ENCODE measurements at places on chromosomes 16 and 17.

DNA sequence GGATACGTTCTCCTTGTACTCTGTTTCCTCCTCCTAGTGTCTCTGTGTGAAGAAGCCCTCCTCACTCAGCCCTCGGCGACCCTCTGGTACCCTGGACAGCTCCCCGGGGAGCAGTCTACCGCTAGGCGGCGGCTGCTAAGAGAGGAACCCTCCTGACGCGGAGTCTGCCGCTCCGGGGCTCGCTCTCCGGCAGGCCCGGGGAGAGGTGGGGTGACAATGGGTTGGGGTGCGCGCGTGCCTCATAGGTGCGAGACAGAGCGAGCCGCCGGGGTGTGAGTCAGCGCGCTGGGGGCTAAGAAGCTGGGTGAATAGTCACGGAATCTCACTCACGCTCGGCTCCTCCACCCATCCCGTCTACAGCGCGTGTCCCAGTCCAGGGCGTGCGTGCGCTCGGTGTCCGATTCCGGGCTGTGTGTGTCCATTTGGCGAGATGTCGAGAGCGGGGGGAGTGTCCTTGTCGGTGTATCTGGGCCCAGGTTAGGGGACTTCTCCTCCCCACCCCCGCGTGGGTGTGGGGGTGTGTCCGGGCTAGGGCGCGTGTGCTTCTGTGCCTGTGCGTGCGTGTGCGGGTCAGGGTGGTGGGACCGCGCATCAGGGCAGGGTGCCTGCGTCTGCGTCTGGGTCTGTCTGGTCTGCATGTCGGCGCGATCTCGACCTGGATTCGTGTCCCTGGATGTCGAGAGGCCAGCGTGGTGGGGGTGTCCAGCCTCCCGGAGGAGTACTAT lies 577 bp upstream of the HS3ST2 start:
- no peak for DNase-seq

- DNase-seq: no peak
These were observed 82.4 kb downstream of the KCNJ2 start for GRCh38 chr17:70251706-70252105.

- no peak for DNase-seq
These were observed 54.2 kb downstream of the NDEL1 start for GRCh38 chr17:8489841-8490240.

GRCh38 chr16:30813821-30814189 lies 26.8 kb upstream of the ZNF629 start:
- DNase-seq: no peak

GRCh38 chr16:70396246-70396904 lies 42.5 kb downstream of the ST3GAL2 start:
- no peak for DNase-seq

DNA sequence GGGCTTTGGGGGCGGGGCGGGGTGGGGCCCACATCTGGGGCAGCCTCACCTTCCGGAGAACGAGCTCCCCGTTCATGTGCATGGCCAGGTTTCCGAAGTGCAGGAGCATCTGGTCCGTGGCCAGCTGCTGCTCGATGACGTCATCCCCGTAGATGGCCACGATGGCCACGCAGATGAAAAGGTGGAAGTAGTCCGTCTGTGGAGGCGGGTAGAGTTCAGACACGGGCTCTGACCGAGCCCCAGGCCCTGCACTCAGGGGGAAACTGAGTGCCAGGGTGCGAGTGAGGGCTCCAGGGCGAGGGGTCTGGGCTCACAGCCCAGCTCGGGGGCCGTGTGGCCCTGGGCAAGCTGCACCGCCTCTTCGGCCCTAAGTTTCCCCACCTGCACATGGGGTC lies 93.7 kb downstream of the TBC1D16 start:
- no peak for DNase-seq

- DNase-seq: no peak
These were observed 144.6 kb downstream of the FOXL1 start for GRCh38 chr16:86722970-86723369.

GRCh38 chr17:34974179-34974578 lies 6.1 kb upstream of the LIG3 start:
- DNase-seq: no peak
